ENCODE measurements at places on chromosomes 11 and 22.

DNA sequence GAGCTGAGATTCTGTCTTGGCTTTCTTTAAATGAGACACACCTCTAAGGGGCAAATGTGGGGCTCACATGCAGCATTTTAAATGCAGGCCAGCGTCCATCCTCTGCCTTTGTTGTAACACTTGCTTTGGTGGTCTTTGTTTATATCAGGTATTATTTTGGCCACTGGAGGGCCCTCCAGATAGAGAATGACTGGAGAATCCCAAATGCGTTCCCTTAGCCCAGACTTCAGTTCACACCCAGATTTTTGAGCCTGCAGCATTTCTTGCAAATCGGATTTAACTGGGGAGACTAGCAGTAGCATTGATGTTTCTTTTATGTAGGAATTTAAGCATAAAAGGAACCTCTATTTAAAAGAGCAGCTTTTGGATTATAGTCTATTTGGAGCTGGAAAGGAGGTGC is 200.2 kb upstream of the SORL1-AS1 start:
- peak; percentile 27 for DNase-seq

DNA sequence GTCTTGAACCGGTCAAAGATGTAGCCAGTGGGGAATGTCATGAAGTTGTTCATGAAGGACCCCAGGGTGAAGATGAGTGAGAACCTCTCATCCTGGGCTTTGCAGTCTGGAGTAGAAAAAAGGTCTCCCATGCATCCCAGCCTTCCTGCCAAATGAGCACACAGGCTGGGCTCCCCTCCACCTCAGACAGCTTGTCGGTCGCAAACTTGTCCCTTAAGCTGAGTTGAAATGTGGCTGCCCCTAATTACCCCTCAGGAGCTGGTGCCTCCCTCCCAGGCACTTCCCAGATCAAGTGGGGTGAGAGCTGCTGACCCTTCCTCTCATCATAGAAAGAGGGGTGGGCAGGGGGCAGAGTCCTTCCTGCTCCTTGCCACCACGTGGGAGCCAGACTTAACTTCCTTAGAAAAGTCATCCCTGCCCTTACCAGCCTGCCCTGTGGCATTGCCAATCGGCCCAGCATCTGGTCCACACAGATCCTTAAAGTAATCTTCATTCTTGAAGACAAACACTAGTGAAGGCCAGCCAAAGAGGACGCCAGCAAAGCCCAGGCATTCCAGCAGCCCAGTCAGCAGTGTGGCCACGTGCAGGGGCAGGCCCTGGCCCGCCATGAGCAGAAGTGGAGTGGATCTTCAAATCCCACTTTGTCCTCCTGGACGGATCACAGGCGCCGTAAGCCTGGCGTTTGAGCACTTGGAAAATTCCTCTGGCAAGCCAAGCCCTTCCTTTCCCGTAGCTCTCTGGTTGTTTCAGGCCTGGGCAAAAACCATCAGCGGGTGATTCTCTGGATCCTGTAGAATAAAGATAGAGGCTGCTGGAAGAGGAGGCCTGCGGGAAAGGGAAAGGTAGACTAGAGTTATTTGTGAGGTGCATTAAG is 1.1 kb downstream of the SLC43A3 start:
- peak; percentile 69 for DNase-seq

DNA sequence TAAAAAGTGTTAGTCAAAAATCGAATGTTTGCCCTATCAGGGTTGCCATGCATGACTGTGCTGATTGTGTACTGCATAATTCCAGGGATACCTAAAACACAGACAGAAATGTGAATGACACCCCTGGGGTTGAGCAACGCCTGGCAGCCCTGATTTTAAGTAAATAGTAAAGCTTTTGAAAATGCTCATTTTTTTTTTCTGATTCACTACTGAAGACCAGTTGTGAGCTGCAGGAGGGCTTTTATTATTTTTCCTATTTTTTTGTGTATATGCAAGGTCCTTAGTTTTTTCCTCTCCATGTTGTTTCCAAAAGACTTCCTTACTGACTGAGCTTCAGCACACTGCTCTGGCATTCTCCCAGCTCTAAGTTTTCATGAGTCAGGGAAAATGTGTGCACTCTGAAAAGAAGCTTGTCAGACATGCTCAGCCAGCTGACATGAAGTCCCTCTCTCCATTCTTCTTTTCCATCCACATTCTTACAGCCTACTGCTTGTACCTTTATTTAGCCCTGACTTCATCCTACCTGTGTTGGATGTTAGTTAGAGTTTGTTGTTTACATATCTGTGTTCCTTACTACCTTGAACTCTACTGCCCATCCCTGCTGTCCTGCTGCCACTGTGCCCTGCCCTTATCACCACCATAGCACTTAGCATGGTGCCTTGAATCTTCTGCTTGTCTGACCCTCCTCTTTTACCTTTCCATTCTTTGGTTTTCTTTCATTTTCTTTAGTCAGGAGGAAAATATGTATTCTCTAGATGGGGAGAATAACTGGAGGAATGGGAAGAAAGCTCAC is 79.5 kb downstream of the HORMAD2 start:
- DNase-seq = peak; percentile 46

GRCh38 chr11:114256176-114256966 is 39.8 kb upstream of the NNMT start:
- no peak for DNase-seq

Measured in GM03348 (cell line).